DMS 273 treated with DMSO at 0.1 percent for 48 hours (cell line): ENCODE measurements at places on chromosomes 2 and 18.

- DNase-seq = peak; percentile 18
Measured at GRCh38 chr2:115165529-115166109, 723.2 kb downstream of the DPP10 start.

DNA sequence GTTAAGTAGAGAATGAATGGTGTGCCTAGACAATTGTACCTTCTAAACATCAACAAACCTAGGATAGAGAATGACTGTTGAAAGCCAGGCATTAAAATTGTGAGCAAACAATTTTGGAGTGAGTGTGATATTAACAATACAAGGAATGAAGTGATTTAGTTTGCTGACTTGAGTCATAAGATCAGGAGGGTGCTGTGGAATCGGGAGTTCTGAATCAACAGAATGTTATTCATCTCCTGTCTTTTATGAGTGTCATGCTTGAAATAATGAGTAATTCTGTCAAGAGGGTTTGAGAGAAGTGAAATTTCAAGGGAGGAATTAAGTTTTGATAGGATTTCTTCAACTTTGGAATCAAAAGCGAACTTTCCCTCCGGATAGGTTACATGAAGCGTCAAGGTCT lies 214.4 kb upstream of the DSEL start:
- DNase-seq = no peak

GRCh38 chr2:224971214-224971613 lies 71.1 kb downstream of the DOCK10 start:
- DNase-seq = no peak

DNA sequence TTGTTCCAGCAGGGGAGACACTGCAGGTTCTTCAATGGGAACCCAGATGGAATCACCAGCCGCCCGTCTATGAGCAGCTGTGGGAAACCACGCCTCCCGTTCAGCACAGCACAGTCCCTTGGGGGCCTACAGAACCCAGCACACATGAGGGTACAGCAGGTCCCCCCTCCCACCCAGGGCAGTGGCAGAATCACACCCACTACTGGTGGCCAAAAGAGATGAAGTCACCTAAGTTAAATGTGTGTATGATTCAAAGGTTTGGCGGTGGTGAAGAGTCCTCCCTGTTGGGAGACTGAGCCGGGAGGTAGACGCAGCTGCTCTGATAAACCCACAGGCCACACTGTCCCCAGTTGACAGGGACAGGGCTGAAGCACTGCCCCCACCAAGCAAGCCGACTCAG lies 44.3 kb downstream of the L3MBTL4 start:
- peak; percentile 65 for DNase-seq

DNA sequence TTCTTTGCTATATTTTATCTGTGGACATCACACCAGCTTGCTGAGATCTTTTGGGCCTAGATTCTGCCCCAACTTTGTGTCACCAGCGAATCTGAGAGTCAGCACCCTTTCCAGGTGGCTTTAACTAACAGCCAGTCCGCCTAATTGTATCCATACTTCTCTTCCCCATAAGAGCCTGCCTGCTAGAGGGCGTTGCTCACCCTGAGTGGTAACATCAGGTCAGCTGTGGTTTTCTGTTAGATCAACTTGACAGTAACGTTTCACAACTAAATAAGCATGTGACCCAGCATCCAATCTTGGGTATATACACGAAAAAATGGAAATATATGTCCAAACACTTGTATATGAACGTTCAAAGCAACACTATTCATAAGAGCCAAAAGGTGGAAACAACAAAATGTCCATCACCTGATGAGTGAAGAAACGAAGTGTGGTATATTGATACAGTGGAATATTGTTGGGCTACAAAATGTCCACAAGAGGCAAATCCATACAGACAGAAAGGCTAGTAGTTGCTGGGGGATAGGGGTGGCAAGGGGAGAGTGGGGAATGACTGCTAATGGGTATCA lies 24.9 kb downstream of the EFHD1 start:
- no peak for DNase-seq

DNA sequence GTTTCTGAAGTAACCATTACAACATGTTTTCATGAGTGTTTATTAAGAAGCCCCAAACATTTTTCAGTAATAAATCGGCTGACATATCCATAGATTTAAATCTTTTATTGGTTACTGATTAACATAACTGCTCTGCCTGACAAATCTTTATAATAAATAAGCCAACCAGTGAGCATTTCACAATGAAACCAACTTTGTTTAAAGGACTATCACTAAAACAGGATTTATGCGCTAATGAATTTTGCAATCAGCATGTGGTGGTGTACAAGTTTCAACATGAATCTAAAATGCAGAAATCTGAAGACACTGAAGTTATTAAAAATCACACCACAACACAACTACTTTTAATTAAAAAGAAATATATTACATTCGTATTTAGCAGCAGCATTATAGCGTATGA lies 166.7 kb downstream of the MEIS1 start:
- no peak for DNase-seq

DNA sequence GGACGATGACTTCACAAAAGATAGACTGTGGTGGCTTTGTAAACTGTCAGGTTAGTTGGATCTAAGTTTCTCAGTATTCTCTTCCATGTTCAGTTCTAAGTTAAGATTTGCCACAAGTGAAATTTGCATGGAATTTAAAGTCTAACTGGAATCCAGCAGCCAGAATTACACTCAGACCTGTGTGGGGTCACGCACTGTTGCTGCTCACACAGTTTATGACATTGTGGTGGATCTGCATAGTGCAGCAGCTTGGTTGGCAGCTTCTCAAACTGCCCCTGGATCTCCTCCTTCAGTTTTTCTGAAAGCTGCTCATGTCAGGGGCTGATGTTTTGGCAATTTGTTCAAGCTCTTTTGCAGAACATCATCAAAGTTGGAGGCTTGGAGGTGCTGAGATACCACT lies 228.1 kb upstream of the KCNJ3 start:
- no peak for DNase-seq
